ENCODE measurements at places on chromosomes 5 and 9.

DNA sequence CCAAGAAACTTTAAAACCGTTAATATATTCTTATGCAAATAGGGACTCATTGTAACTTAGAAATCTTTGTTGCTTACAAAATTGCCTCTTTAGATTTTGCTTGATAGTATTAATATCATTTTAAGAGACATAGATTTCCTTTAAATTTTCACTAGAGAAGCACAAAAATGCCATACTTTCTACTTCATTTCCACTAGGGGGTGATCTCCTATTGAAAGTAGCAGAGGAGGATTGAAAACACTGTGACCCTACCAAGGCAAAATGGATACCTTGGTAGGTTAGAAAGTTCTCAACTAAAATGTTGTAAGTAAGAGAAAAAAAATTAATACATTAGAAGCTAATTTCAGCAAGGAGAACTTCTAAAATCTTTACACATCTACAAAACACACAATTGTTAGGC lies 204.9 kb downstream of the CHSY3 start:
- no peaks in the 10 kb centered on the region for H3K27me3 ChIP-seq
- H3K4me3 ChIP-seq: no peak overlapping the region
- no peak for DNase-seq

GRCh38 chr9:76403352-76403751 lies 9.1 kb upstream of the RFK start:
- DNase-seq: no peak
- no peaks in the 10 kb centered on the region for H3K4me1 ChIP-seq
- H3K36me3 ChIP-seq: no peaks in the 10 kb centered on the region
- no peak overlapping the region for H3K27ac ChIP-seq
- no peak overlapping the region for H3K4me3 ChIP-seq

DNA sequence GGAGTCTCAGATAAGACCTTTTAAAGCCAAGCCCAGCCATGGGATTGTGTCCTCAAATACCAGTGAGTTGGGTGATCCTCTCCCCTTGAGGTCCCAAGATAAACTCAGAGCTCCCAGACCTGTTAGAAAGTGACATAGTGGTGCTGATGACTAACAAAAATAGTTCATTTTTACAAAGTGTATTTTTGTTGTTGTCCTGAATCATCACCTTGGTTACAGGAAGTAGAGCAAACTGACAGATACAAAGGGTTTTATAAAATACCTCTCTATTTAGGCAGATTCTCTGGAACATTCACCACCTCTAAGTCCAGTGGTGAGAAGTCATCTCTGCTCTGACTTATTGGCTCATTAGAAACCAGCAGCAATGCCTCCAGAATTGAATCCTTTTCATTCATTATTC lies 259.3 kb downstream of the CEMIP2 start:
- H3K27ac ChIP-seq: no peak overlapping the region
- no peaks in the 10 kb centered on the region for H3K36me3 ChIP-seq
- no peak for DNase-seq
- H3K27me3 ChIP-seq: no peaks in the 10 kb centered on the region

- DNase-seq: no peak
- H3K27ac ChIP-seq: no peak overlapping the region
- H3K36me3 ChIP-seq: no peaks in the 10 kb centered on the region
- H3K27me3 ChIP-seq: no peaks in the 10 kb centered on the region
Observed at GRCh38 chr9:121711797-121712196, 60.4 kb downstream of the DAB2IP start.

DNA sequence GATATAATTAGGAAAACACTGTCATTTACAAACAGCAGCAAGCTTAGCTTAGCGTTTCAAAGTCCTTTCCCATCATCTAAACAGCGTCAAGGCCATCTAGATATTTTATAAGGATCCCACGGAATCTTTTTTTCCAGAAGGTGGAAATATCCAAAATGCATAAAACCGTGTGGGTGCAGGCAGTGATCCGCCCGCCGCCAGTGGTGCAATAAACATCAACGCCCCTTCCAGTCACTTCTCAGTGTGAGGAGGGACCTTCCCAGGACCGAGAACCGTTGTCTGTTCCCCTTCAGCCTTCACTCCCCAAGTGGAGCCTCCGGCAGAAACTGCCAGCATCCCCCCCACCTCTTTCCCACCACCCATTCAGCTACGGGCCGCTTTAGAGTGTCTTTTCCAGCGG lies 22.9 kb downstream of the OLFM1 start:
- no peaks in the 10 kb centered on the region for H3K27me3 ChIP-seq
- DNase-seq: no peak
- H3K36me3 ChIP-seq: no peaks in the 10 kb centered on the region

DNA sequence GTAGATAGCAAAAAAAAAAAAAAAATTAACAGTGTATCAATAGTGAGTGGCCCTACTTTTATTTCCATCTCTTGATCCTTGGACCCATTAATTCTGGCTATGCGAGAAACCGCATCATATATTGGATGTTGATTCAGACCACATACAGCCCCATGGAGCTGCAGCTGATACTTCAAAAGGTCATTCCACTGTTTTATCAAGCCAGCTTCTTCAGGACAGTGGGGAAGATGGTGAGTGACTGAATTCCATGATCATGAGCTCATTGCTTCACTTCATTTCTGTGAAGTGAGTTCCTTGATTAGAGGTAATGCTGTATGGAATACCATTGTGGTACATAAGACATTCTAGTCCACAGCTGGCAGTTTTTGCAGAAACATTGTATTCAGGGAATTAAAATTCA lies 222.9 kb upstream of the MEF2C start:
- H3K27ac ChIP-seq: no peak overlapping the region
- H3K4me3 ChIP-seq: no peak overlapping the region
- no peaks in the 10 kb centered on the region for H3K4me1 ChIP-seq
- no peaks in the 10 kb centered on the region for H3K27me3 ChIP-seq
- DNase-seq: no peak
- H3K36me3 ChIP-seq: no peaks in the 10 kb centered on the region

DNA sequence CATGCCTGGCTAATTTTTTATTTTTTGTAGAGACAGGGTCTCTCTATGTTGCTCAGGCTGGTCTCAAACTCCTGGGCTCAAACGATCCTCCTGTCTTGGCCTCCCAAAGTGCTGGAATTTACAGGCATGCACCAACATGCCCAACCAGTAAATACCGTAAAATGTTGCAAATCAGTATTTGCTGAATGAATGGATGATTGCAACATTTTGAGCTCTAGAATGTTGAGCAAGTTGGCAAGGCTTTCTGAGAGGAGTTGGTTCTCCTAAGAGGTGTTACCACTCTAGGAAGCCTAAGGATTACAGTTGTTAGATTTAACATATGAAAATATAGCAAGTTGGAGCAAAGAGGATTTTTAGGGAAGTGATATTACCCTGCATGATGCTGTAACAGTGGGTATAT lies 15.6 kb upstream of the DMXL1 start:
- no peaks in the 10 kb centered on the region for H3K27me3 ChIP-seq
- no peak overlapping the region for H3K4me3 ChIP-seq
- DNase-seq: no peak
- H3K36me3 ChIP-seq: no peaks in the 10 kb centered on the region

DNA sequence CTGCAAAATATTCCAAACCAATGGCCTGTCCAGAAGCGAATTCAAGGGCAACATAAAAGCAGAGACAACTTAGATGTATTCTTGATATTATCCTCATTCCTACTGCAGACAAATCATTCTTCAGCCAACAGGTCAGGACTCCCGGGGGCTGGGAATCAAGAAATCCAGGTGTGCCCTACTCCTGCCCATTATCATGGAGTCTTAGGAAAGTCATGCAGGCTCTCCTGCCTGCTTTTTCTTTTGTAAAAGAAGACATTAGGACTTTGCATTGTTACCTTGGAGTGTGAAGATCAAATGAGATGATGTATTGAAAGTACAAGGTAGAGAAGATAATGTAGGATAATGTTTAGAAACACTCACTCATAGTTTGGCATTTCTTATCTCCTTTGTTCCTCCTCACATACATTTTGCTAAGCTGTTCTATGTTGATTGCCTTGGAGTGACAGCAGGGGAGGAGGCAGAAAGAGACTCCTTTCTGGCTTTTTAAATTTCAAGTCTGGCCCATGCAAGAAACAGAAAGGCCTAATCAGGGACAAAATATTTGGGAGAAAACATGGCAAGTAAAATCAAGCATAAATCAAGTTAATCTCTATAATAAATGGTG lies 113.8 kb downstream of the SV2C start:
- no peak for DNase-seq
- H3K27ac ChIP-seq: no peak overlapping the region
- H3K36me3 ChIP-seq: no peaks in the 10 kb centered on the region

DNA sequence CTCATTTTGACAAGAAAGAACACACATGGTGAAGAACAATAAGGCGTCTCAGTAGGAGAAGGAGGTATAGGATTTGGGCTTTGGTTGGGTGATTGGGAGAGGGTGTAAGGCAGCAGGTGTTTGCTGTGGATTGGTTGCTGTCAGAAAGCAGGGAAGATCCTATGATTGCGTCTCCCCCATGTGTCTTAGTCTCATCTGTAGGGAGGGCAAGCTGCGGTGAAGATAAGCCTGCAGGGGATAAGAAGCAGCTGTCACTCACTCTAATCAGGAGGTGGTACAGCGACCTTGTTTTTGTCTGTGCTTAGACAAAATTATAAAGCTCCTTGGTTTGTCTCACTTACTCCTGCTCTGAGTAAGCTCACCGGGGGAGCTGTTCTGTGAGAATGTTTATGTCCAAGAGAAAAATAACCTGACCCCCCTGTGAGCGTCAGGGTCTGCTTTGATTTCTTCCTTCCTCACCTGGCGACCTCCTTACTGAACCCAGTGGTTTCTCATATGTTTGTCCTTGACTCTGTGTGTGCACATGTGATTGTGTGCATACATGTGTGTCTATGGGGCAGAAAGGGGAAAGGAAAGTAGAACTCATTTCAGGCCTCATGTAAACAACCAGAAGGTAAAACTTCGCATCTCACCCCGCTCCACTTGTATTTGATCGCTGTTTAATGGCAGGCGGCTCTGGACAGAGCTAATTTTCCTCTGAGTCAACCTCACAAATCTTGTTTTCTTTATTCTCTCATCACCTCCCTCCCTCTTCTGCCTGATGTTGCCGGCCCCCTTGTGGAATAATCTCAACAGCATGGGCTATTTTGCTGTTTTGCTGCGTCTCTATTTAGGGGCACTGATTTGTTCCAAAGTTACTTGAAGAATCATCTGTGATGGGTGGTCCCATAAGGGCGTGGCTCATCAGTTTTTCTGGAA lies 105.6 kb downstream of the TENT4A start:
- H3K4me1 ChIP-seq: no peaks in the 10 kb centered on the region
- no peak overlapping the region for H3K4me3 ChIP-seq
- no peaks in the 10 kb centered on the region for H3K27me3 ChIP-seq
- no peaks in the 10 kb centered on the region for H3K36me3 ChIP-seq
- no peak overlapping the region for H3K27ac ChIP-seq

- no peak overlapping the region for H3K27ac ChIP-seq
- no peaks in the 10 kb centered on the region for H3K4me1 ChIP-seq
- no peak for DNase-seq
- no peaks in the 10 kb centered on the region for H3K27me3 ChIP-seq
- no peak overlapping the region for H3K4me3 ChIP-seq
Observed at GRCh38 chr9:99171225-99172123, 50.3 kb downstream of the ALG2 start.

DNA sequence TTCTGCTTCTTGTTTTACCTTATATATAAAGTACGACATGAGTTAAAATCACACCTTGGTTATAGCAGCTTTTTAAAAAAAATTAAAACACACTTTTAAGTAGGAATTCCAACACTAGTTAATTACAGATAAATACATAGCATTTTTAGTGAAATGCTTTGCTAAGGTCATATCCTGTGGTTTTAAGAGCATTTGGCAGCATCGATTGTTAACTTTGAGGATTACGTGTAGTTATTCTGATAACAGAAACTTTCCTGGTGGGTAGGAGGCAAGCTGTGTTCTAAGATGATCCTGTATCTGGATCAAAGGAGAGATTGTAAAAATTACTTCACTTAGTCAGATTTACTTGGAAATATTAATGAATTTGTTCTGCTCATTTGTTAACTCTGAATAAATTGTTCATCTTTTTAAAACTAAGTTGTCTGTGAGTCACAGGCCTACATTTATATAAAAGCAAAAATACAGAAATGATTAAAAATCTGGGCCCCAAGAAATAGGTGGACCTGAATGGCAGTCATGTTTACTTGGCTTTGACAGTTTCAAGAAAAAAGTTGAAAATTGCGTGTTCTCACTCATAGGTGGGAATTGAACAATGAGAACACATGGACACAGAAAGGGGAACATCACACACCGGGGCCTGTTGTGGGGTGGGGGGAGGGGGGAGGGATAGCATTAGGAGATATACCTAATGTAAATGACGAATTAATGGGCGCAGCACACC lies 58.3 kb downstream of the TRIO start:
- no peaks in the 10 kb centered on the region for H3K36me3 ChIP-seq
- H3K27ac ChIP-seq: no peak overlapping the region
- peaks cover 10% of the 10 kb centered on the region for H3K4me1 ChIP-seq
- H3K27me3 ChIP-seq: no peaks in the 10 kb centered on the region

DNA sequence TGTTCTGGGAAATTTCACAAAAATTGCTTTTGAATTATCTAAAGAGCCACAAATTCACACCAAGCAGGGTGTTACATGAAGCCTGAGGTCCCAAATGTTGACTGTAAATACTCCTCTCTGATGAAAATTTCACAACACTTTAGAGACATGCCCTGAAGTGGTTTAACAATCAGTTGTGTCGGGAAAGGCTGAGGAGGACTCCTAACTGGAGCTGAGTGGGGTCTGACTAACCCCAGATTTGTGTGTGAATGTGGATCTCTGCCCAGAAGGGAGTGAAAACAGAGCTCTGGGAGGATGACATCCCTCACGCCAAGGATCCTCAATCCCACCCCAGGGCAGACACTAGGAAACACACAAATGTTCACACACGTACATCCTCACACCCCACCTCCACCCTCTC lies 31.1 kb upstream of the GRXCR2 start:
- DNase-seq: no peak
- no peaks in the 10 kb centered on the region for H3K36me3 ChIP-seq
- no peaks in the 10 kb centered on the region for H3K4me1 ChIP-seq
- H3K27me3 ChIP-seq: no peaks in the 10 kb centered on the region

DNA sequence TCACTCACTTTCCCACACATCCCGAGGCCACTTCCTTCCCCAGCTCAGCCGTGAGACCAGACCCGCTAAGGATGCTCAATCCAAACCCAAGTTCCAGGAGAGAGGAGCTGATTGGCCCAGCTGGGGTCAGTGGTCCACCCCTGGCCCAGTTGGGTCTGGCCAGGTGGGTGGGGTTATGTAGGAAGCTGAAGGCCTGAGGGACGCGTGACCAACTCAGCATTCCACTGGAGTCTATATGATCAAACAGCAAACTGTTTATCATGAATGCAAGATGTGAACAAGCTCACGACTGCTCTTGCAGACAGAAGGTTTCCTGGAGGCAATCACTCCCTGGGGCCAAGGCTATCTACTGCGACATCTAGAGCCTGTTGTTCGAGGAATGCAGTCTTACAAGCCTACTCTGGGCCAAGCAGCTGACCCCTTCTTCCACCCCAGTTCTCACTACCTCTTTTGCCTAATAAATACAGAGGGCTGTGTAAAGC lies 4.9 kb upstream of the RAPGEF1 start:
- no peaks in the 10 kb centered on the region for H3K36me3 ChIP-seq
- no peak overlapping the region for H3K27ac ChIP-seq
- H3K27me3 ChIP-seq: no peaks in the 10 kb centered on the region
- H3K4me1 ChIP-seq: no peaks in the 10 kb centered on the region
- DNase-seq: no peak

- H3K4me1 ChIP-seq: no peaks in the 10 kb centered on the region
- H3K4me3 ChIP-seq: no peak overlapping the region
- no peaks in the 10 kb centered on the region for H3K36me3 ChIP-seq
- no peak for DNase-seq
Observed at GRCh38 chr5:116912221-116912620, 337.6 kb upstream of the SEMA6A start.

Data from aorta (tissue), 5 donors.